ENCODE measurements at places on chromosomes 7 and 10.

- DNase-seq: no peak
Observed at GRCh38 chr10:97520978-97521761, 22.4 kb downstream of the UBTD1 start.

- no peak for DNase-seq
Observed at GRCh38 chr7:38276096-38276877, 2.9 kb upstream of the TARP start.

DNA sequence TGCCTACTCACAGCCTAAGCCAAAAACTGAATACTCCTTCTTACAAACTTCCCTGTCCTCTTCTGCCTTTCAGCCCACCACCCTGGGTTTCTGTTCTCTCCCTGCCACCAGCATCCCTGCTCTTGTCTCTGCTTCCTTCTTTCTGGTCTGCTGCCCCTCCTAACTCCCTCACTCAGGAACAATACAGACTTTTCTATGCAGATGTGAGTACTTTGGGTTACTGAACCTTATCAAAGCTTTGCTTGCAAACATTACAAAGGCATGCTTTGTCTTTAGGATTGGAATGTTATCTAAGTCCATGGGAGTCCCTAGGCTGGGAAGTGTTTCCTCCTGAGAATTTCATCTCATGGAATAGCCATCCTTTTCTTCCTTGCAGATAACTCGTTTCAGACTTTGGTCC, 28.9 kb downstream of the CNNM1 start:
- DNase-seq: no peak

DNA sequence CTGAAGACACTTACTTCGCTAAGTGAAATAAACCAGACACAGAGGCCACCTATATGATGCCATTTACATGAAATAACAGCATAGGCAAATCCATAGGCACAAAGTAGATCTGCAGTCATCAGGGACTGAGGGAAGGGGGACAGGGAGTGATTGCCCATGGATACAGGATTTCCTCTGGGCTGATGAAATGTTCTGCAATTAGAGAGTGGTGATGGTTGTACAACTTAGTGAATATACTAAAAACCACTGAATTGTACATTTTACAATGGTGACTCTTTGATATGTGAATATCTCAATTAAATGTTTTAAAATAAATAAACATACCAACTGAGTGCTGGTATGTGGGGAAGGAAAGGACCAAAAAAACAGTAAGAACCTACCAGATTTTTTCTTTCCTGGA, 20.4 kb downstream of the PPA1 start:
- DNase-seq: no peak

DNA sequence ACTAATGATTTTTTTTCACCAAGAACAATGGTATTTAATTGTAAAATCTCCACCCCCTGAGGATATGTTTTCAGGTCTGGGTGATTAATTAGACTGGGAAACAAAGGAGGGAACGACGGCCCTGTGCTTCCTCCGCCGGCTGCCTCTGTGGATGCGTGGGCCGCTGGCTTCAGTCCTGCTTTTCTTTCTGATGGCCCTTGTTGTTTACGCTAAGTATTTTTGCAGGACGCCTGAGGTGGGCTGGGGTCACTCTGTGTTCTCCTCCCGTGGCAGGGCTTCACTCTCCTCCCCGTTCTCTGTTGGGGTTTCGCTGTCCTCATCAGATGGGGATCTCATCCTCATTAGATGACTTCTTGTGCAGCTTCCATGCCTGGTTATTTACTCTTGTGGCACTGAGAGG, 5.2 kb upstream of the ACBD5 start:
- DNase-seq: no peak

DNA sequence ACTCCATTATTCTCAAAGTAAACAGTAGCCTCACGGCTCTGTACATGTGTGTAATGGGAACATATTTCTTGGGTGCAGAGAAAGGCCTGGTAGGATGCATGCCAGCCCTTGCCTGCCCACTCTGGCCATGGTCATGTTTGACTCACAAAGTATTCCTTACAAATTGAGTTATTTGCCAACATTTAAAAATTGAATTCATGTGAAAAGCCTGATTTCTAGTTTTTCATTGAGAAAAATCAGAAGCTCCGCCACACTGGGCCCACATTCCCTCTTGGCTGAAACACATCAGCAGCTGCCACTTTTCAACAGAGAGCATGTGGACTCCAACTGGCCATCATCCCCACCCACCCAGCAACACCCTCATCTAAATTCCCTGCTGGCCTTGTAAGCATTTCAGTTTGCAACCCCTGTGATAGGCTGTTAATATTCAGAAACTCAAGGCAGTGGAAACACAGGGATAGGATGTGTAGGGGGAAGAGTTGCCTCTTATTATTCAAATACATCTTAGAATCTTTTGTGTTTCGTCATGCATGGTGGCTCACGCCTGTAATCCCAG, 40.9 kb downstream of the CDH23 start:
- DNase-seq: no peak

GRCh38 chr7:71594736-71595135, 462.8 kb downstream of the GALNT17 start:
- no peak for DNase-seq

GRCh38 chr10:45432700-45433472, 58.9 kb downstream of the ALOX5 start:
- no peak for DNase-seq

GRCh38 chr10:117442521-117442920, 67.3 kb upstream of the PDZD8 start:
- no peak for DNase-seq

DNA sequence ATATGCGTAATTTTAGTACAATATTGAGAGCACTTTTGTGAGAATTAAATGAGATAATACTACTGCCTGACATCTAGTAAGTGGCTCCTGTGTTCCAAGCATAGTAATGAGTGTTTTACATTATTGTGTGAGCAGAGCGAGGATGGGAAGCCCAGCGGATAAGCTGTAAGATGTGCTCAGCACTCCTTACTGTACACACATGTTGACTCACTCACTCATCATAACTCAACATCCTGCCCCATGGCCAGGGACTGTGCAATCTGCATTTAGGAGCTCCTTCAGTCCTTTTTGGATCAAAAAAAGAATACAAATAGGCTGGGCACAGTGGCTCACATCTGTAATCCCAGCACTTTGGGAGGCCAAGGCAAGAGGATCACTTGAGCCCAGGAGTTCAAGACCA, 72.9 kb upstream of the NEBL start:
- no peak for DNase-seq

GRCh38 chr7:18013936-18014335, 13.7 kb downstream of the PRPS1L1 start:
- DNase-seq: no peak

DNA sequence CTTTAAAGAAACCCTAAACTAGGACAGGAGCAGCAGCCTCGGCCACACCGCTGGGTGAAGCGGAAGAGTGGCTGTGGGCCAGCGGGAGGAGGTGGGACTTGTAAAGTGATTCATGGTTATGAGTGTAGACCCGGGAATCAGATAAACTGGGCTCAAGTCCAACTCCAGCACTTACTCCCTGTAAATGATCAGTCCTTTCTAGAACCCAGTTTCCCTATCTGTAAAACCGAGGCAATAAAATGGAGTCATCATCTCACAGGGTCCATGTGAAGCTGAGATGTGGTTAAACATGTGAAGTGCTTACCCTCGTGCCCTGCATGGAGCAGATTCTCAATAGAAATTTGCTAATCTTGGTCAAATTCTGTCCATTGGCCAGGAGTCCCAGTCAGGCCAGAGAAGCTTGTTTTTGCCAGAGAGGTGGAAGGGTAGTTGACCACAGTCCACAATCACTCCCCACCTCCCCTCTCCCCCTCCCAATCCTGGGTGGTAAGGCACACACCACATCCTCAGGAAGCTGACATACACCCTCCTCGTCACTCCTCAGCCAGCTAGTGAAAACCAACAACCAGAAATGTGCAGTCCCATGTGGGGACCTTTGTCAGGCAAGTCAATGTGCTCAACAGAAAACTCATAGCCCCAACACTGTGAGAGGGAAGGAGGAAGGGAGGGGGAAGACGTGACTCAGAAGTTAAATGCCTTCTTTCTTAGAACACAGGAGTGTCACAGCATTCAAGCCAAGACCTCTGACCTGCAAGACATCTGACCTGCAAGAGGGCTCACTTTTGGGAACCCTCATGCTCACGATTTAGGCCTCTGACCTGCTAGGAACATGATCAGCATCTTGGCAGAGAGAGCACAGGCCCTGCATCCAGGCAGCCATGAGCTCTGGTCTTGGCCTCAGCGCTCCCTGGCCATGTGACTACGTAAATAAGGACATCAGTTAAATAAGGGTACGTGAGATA, 145.1 kb downstream of the PLXNA4 start:
- no peak for DNase-seq

GRCh38 chr7:1689311-1689710, 19.2 kb downstream of the ELFN1 start:
- DNase-seq: no peak

DNA sequence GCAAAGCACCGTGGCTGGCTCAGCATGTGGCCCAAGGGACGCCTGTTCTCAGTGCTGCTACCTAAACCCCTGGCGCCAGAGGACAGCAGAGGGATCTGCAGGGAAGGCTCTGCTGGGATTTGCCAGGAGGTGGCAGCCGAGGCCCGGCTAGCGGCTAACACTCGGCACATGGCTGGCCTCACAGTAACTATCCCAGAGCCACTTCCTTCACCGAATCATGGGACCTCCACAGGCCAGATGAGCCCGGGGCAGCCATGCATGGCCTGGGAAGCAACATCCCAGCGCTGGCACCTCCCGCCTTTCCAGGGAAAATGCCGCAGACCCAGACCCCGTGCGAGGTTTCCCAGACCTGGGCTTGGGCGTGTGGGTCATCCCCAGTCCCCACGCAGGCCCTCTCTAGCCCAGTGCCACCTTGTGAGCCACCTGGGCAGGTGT, 36.4 kb downstream of the DPYSL4 start:
- DNase-seq: no peak

DNA sequence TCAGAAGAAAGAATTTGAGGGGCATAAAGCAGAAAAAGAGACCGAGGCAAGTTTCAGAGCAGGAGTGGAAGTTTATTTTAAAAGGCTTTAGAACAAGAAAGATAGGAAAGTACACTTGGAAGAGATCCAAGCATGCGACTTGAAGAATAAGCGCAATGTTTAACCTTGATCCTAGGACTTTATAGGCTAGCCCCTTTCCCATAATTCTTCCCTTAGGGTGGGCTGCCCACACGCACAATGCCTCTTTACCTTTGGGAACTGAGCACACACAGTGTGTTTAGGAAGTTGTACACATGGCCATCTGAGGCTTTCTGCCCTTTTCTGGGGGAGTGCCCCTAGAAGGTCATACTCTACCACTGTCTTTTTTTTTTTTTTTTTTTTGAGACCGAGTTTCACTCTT, 11.2 kb upstream of the GSTO1 start:
- DNase-seq: no peak

DNA sequence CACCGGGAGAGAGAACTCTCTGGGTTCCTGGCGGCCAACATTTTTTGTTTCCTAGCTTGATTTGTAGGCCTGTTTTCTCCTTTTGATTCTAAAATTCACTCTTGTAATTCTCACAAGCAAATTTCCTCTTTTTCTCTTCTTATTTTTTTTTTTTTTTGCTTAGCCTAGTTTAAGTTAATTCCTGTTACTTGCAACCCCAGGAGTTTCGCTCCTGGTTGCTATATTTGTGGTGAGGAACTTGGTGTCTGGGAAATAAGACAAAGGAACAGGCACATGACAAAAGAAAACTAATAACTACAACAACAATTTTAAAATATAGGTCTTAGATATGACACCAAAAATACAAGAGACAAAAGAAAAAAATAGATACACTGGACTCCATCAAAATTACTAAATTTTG, 6.7 kb downstream of the AOAH start:
- no peak for DNase-seq

DNA sequence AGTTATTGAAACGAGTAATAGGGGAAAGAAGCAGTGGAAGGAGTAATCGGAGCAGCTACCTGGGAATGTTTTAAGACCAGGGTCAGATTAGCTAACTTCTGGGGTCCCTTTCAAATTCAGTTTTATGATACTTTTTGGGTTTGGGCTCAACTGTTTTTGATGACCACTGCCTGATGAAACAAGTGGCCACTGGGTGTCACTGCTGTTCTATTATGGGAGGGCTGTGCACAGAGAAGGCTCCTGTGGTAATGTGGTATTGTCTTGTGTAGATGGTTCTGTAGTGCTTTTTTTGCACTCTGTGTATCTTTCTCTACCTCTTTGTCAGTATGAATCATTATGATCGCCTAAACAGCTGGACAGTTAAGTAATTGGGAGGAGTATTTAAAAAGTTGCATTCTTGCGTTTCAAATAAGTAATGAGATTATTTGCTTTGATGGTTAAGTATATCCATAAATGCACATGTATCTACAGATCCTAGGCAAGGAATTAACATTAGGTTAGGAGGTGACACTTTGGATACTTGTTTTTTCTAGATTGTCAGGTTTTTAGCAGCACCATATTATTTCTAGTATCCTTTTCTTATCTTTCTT, 128.4 kb downstream of the ABCA13 start:
- no peak for DNase-seq

- DNase-seq: no peak
Observed at GRCh38 chr10:69497611-69498390, 46.5 kb downstream of the TSPAN15 start.

DNA sequence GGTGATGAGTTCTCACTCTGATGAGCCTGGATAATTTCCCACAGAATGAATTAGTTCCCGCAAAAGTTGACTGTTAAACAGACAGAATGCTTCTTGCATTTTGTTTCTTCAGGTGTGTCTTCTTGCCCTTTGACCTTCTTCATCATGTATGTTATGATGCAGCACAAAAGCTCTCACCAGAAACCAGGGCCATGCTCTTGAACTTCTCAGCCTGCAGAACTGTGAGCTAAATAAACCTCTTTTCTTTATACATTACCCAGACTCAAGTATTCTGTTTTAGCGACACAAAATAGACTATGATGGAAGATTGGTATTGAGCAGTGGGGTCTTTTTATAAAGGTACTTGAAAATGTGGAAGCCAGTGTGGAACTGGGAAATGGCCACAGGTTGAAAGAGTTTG, 95.2 kb upstream of the TNS3 start:
- DNase-seq: no peak

DNA sequence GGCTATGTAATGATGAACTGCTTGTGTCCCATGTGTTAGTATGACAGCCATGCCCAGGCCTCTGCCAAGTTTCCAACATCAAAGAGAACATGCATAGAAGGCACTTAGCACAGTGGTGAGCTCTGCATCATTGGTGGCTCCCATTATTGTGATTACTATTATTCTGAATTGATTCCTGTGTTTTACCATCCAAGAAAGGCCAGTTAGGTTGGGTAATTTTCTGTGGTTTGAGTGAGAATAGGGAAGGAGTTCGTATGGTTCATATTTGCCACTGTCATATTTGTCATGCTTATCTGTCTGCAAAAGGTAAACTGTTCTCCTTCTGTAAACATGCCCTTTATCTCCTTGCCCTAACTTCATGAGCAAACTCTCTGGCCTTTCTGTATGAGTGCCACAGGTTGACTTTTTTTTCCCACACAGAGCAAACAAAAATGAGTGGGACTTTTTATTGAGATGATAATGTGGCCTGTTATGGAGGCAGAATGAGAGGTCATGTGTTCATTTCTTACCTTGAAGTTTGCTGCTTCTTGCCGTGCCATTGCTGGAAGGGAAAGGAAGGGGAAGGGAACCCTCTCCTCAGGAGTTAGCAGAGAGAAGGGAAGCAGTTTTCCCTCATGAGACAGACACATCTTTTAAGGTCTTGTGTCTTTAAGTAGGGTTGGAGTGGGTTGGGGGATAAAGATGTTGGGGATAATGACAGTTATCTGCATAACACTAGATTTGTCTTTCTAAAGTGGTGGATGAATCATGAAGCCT, 301.9 kb downstream of the LRMDA start:
- no peak for DNase-seq

GRCh38 chr10:31768467-31768866, 160.2 kb downstream of the ARHGAP12 start:
- no peak for DNase-seq

Data from NCI-H1436 treated with DMSO at 0.1 percent for 48 hours (cell line).